Ammon's horn (tissue), 1 donor: ENCODE measurements at places on chromosomes 5 and 9.

DNA sequence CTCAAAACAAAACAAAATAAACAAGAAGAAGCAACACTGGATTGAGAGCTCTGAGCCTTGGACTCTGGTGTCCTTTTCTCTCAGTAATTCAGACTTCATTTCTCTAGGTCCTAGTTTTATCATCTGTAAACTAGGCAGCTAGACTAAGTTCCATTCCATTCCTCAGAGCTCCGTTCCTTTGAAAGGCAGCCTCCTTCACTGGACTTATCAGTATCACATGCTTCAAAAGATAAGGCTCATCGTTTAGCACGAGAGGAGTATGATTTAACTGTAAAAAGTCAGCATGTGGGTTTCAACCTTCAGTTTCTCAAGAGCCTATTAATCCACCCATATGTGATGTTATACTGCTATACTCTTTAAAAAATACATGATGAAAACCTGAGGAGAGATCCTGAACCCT is 1.6 kb downstream of the ATP10B start:
- DNase-seq = no peak

DNA sequence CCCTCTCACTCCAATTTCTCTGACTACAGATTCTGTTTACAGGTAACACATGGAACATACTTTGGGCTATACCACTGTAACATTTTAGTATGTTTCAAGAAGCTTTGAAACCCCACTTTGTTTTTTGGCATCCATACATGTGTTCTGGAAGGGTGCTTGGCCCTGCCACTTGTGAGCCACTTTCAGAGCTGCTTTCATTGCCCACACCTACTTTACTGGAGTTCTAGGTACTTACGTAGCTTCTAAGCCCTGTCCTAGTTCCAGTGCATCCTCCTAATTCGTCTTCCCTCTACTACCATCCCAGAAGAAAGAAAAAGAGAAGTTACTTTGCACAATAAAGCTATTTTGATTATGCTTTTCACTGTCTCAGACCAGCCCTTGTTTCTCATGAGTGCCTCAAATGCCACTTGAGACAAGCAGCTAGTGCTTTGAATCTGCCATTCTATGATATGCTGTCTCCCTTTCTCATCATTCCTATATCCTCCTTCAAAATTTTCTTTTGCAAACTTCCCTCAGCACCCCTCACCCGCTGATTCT is 26.5 kb upstream of the C5orf47 start:
- DNase-seq = no peak

GRCh38 chr5:159566832-159567231 is 236.5 kb upstream of the IL12B start:
- DNase-seq = no peak

GRCh38 chr9:115957585-115957984 is 196.0 kb upstream of the PAPPA start:
- DNase-seq = no peak

- DNase-seq = no peak
These were observed 1.1 kb downstream of the NTNG2 start for GRCh38 chr9:132162764-132163456.

GRCh38 chr5:13921578-13921977 is 22.9 kb downstream of the DNAH5 start:
- no peak for DNase-seq
